ENCODE measurements at places on chromosomes 12 and 14.

DNA sequence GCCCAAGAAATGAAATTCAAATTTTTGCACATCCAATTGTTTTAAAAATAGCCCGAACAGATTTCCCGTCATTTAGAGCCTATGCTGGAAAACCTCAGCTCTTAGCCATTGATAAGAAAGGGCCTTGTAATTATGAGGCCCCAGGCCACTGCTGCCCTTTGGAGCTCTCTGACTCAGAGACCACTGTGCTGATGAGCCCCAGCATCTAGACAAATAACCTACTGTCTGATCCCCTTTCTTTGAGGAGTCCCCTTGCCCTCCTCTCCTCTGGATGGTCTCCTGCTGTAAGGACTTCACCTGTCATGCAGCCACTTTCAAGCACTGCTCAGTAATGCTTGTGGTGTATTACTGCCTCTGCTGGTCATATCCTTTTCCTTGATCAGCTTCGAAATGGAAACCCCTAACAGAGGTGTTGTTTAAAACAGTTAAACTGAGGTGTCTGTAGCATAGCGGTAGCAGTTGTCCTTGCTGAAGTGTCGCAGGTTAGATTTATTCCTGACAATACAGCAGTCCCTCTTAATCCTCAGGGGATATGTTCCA lies 159.9 kb upstream of the SRRM4 start:
- no peak for DNase-seq

DNA sequence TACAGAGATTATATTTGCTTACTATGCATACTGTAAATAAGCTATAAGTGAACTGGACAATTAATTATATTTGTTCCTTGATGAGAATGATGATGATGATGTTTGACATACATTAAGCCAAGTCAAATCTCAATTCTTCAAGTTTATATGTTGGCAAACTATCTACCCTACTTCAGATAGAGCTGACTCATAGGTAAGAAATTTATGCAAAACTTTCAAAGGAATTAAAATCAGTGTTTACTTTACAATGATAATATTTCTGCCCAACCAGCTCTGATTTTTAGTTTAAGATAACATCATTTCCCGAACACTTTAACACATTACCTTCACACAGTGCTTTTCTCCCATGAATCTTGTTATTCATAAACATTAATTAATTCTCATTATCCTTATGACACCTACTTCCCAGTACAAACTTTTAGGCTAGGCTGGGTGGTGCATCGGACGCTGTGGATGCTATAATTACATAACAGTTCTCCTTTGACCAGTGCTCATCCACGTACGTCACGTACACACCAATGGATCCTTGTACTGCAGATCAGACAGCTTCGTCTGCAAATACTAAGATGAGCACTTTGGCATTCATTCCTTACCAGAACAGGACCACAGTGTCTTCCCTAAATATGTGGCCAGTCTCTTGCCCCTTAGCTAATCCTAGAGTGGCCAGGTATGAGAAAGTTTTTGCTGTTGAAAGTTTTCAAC lies 18.3 kb downstream of the BMP4 start:
- DNase-seq = no peak

GRCh38 chr14:71208702-71209357 lies 301.6 kb downstream of the PCNX1 start:
- DNase-seq = no peak

GRCh38 chr14:50060871-50061663 lies 55.3 kb downstream of the VCPKMT start:
- no peak for DNase-seq

DNA sequence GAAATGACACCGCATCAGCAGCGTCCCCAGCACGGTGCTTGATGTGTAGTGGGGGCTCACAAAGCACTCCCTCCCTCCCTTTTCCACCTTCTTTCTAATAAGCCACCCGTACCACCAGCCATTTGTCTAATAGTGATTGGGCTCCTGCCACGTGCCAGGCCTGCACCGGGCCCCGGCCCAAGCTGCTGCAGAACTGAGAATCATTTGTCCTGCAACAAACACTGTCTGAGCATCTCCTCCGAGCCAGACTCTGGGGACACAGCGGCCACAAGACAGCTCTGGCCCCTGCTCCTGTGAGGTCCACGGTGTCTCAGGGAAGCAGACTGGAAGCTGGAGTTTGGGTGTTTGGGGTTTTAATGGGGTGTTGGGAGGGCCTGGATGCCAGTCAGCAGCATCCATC lies 43.9 kb downstream of the MVK start:
- no peak for DNase-seq

- no peak for DNase-seq
These were observed 725 bp downstream of the RIMBP2 start for GRCh38 chr12:130715150-130715997.
